ENCODE measurements at places on chromosomes 12 and 14.

DNA sequence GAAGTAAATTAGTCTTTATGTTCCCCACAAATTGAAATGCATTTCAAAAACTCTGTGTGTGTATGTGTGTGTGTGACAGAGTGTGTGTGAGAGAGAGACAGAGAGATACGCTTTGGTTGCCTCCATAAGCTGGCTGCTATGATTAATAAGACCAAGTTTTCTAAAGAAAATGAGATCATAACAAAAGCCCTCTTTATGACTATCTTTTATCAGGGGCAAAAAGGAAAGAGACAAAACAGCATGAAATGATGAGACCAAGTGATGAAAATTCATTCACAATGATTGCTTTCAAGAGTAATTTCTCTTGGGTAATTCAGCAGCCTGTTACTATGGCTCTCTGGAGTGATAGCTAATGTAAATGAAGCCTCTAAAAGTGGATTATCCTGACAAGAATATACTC, 277.6 kb upstream of the PLEKHG7 start:
- no peak for DNase-seq

GRCh38 chr14:89669193-89669592, 252.2 kb upstream of the FOXN3 start:
- DNase-seq: no peak

DNA sequence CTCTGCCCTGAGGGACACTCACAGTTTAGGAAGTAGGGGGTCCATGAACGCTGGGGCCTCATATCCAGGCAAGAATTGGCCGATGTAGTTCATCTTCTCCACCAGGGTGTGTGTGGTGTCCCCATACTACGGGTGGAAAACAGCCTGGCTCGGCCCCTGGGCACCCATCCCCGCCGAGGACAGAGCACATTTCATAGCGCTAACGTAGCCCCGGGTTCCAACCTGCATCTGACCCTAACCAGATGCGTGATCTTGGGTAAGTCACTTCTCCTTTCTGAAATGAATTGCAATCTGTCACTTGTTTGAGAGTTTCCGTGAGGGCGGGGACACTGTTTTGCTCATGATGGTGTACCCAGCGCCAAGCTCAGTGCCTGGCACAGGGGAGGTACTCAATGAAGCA, 9.0 kb downstream of the HPD start:
- DNase-seq: no peak

- peak; percentile 71 for DNase-seq
These were observed 3.3 kb downstream of the FLRT2 start for GRCh38 chr14:85533023-85533860.

DNA sequence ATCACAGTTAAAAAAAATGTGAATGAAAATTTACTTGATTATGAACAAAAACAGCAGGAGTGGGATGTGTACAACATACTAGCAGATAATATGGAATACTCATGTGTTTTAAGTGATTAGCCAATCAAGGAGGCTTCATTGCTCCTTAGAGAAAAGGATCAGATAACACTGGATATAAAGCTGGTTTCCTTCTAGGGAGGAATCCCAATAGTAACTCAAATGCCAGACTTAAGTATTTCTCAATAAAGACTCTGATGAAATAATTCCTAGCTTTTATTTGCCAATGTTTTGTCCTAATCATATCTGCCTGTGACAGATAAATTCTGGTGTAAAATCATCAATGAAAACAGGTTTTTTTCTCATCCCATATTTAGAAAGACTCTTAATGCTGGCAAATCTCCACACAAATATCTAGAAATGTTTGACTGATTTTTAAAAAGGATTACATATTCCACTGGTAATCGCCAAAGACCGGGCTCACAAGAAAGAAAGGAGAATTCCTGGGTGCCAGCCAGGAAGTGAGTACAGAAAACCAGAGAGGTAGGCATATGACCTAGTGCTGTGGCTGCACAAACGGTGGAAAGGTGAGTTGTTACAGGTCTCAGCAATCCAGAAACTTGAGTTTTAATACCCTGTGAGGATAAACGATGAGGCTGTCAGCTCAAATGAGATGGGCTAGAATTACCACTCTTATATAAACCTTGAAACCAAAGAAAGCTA, 108.6 kb upstream of the TTC7B start:
- no peak for DNase-seq

DNA sequence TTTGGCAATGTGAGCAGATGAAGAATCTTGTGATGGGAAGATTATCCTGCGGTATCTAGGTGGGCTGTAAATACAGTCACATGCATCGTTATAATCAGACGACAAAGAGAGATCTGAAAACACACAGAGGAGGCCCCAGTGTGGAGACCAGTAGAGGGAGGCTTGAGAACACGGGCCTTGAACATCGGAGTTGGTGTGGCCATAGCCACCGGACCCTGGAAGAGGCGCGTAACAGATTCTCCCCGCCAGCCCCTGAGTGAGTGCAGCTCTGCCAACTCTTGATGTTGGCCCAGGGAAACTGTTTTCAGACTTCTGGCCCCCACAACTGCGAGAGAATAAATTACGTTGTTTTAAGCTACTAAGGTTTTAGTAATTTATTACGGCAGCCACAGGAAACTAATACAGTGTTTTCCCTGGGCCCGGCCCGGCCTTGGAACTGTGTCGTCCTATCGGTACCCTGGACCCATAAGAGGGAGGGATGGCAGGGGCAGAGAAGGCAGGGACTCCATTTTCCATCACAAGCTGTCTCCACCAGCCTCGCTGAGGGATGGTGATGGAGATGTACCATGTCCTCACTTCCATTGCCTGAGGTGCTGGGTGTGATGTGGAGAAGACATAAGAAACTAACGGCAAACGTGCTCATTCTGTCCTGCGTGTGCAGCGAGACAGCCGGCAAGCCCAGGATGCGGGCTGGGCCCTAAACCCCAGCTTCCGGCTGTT, 91.6 kb downstream of the NTF3 start:
- no peak for DNase-seq

- no peak for DNase-seq
These were observed 1095.1 kb downstream of the BCL11B start for GRCh38 chr14:98176892-98177291.
